ENCODE measurements at places on chromosomes 7 and 10.
A peak's percentile ranks its signal among the peaks of the same experiment; 100 is the strongest.

- no peak for DNase-seq
Measured at GRCh38 chr7:105462765-105463420, 59.2 kb downstream of the PUS7 start.

- DNase-seq, result peak; percentile 71
Measured at GRCh38 chr10:28089467-28089866, 90.6 kb upstream of the ODAD2 start.

DNA sequence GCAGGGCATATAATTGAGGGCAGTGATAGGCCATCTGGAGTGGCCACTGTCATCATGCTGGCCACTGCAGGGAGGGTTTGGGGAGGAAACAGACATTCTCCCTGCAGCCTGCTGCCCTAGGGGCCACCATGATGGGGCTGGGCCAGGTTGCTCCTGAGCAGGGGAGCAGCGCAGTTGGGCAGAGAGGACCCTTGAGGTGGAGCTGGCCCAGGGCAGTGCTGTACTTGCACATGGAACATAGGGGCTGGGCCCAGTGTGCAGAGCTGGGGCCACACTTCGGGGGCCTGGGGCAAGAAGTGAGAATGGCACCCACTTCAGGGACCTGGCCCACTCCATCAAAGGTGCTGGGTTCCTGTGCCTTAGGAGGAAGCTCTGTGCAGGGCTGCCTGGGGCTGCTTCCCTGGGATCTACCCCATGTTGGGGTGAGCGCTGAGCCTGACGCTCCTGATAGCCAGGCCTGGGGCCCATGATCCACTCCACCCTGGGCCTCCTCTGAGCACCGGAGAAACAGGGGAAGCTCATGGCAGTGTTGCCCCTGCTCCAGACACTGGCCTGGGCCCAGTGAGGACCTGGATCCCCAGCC, 21.3 kb upstream of the NUB1 start:
- no peak for DNase-seq

GRCh38 chr10:84608126-84608525, 279.7 kb downstream of the CCSER2 start:
- DNase-seq, result no peak

DNA sequence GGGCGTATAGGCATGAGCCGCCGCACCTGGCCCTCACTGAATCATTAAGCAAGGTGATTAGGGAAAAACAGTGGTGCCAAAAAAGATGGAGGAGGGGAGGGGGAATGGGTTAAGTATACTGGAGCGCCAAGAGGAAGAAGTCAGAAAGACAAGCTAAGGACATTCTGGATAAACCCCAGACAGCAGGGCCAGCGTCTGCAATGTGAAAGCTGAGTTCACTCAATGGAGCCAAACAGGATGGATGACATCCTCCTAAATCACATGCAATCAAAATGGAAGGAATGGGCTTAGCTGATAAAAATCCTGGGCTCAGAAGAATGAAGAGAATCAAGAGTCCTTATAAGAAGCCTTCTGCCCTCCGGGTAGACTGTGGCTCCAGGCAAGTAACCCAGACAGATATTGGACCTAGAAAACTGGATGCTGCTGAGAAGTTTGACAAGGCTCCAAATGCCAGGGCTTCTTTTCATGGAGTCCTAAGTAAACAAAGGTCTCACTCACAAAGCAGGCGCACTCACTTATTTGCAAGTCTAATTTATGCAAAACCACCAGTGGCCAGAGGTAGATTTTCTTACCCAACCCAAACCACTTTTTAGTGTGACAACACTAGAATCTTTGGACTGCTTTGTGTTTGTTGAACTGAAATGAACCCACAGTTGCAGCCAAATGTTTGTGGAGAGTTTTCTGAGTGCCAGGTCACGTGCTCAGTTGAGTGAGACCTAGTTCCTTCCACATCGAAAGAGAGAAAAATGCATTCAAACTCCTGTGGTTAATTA, 519.1 kb upstream of the AUTS2 start:
- DNase-seq, result no peak

DNA sequence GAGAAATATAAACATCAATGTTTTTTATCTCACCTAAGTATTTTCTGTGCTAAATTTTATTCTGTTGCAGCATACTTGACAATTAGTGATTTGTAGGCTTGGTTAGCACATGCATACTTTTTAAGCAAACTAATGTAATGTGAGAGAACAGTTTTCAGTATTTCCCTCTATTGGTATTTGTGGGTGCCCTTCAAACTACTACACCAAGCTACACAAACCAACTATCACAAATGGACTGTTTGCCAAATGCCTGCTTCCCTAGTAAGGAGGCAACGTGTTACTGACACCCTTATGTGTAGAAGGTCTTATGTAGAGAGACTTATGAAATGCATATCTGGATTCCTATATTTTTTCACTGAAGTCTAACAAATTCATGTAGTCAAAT, 98.4 kb upstream of the FZD1 start:
- DNase-seq, result no peak

DNA sequence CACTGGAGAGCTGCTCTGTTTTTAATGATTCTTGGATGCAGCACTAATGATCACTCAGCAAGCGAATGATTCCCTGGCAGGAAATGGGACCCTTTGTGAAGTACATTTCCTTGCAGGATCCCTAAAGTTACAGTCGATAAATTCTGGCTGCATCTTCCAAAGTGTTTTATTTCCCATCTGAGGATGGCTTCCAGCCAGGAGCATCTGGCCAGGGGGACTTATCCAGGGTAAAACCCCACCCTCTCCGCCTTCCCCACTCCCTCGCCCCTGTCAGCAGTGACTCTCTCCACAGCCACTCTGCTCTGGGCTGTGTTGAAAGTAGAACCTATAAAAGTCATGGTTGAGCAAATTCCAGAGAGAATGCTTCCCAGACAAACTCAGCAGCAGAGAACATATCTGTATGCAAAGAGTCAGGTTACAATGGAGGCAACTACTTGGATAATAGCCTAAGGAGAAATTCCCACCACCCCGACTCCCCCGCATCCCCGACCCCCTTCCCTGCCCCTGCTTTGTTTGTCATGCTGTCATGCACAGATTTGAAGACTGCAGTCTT, 111.0 kb upstream of the ANLN start:
- DNase-seq, result peak; percentile 75

GRCh38 chr10:129673292-129673691, 206.3 kb downstream of the MGMT start:
- no peak for DNase-seq

DNA sequence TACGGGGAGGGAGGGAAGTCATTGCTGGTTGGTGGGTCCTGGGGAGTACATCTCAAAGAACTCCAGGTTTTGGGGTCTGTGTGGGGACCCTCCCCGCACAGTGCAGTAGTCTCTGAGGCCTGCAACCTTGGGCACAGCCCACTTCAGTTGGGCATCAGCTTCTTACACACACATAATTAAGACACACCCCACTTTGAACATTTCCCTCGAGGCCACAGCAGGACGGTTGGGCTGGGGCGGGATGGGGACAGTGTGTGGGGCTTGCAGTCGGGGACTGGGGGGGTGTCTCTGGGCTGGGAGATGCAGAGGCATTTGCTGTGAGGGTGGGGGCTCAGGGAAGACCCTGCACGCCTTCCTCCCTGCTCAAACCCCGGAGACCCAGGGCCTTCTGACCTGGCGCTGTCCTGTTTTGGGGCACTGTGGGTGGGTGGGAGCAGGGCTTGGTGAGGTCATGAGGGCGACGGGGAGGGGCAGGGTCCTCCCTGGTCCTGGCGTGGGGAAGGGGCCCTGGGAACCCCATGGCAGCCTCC, 1.3 kb downstream of the LFNG start:
- DNase-seq, result peak; percentile 34

DNA sequence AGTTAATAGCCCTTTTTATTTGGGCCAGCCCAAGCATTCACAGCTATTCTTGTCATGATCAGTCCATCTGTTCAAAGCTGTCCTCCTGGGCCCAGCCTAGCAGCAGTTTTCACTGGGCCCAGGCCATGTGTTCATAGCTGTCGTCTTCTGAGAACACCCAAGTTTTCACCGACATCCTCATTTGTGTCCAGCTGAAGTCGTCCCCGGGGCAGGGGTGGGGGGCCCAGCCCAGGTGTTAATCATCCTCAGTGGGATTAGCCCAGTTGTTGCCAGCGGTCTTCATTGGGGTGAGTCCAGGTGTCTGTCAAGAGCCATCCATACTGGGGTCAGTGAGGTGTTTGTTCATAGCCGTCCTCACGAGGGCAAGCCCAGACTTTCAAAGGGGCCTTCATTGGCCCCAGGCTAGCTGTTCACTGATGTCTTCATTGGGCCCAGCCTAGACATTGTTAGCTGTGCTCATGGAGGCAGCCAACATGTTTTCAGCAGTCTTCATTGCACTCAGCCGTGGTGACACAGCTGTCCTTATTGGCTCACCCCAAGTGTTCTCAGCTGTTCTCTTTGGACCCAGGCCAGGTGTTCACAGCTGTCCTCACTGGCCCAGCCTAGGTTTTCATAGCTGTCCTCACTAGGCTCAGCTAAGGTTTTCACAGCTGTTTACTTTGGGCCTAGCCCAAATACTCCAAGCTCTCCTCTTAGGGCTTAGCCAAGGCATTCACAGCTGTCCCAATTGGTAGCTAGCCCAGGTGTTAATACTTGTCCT, 10.0 kb downstream of the FRG2B start:
- DNase-seq, result no peak

GRCh38 chr7:139748941-139749340, 28.9 kb downstream of the HIPK2 start:
- no peak for DNase-seq

GRCh38 chr10:10785627-10786026, 232.0 kb upstream of the CELF2 start:
- peak; percentile 82 for DNase-seq

DNA sequence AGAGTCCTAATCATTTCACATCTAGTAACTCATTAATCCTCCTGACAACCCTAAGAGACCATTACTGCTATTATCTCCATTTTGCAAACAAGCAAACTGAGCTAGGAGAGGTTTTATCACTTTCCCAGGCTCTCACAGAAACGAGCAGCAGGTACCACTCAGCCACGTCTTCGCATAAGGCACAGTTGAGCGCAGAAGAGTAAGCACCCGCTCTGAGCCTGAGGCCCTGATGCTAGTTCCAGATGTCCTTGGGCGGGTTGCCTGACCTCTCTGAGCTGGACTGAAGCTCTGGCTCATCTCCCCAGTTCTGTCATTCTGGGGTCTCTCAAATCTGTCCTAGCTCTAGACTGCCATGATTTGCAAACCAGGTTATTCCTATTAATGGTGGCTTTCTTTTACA, 72.6 kb upstream of the FRMD4A start:
- no peak for DNase-seq

- peak; percentile 43 for DNase-seq
Measured at GRCh38 chr10:61793760-61794703, 107.5 kb upstream of the ARID5B start.

DNA sequence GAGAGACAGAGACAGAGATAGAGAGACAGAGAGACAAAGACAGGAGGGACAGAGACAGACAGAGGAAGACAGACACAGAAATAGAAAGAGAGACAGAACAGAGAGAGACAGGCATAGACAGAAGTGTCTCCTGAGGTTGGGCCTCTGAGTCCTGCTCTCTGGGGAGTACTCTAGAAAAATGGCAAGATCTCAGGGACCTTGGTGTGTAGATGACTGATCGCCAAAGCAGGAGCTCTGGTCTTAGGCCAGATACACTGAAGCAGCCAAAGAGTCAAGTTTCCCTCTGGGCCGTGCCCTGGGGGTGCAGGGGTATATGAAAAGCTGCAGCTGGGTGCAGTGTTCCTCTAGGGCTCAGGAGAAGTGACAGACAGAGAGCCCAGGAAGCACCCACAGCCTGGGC, 176.6 kb upstream of the TNS3 start:
- DNase-seq, result peak; percentile 54

DNA sequence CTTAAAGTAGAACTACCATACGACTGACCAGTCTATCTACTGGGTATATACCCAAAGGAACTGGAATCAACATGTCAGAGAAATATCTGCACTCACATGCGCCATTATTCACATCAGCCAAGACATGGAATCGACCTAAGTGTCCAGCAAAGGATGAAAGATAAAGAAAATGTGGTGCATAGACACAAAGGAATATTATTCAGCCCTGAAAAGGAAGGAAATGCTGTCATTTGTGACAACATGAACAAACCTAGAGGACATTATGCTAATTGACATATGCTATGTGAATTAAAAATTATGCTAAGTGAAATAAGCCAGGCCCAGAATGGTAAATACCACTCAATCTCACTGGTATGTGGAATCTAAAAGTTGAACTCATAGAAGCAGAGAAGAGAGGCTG, 123.7 kb downstream of the KLF6 start:
- DNase-seq, result no peak

- no peak for DNase-seq
Measured at GRCh38 chr10:88670497-88670896, 6.3 kb downstream of the LIPF start.

- DNase-seq, result no peak
Measured at GRCh38 chr7:14368285-14368684, 378.8 kb upstream of the ETV1 start.

DNA sequence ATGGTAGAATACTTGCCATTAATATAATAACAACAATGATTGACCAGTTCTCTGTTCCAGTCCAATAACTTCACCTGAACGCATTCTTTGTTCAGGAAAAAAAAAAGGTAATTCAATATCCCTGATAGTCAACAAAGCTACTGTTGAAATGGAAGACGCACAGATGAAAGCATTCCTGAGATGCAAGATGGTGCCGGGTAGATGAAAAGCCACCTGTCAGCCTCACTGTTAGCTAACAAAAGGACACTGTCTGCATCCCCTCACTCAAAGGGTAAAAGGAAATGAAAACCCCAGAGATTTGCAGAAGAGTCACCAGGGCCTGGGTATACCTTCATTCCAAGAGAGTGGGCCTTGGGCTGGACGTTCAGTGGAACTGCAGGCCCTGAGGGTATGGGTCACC, 357.4 kb downstream of the PLXNA4 start:
- DNase-seq, result no peak

DNA sequence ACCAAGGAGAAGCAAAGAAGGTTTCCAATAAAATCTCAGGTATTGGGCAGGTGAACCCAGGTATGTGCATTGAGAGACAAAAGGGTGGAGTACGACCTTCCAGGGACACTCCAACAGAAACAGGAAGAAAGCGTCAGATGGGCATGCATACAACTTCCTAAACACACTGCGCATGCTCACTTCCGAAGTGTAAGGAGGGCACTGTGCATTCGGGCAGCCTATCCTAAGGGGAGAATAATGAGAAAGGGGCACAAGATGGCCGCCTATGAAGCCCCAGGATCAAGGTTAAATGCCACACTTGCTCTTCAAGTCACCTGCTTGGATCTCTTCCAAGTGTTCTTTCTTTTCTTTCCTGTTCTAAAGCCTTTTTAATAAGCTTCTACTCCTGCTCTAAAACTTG, 39.4 kb upstream of the PRSS1 start:
- DNase-seq, result no peak

GRCh38 chr10:70167246-70167645, 3.1 kb downstream of the SAR1A start:
- DNase-seq, result no peak

DNA sequence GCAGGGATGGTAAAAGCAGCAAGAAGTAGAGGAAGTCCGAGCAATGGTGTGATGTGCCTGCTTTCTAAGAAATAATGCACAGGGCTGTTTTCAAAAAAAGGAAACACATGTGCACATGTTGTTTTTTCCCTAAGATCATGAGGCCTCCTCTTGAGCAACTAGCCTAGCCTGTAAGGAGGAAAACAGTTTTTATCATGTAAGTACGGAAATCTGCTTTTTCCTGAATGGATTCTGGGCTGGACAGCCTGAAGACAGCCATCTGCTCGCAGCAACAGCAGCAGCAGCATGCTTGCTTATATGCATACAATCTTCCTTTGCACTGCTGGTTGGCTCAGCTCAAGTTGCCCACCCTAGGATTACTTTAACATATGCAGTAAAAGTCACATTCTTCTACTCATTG, 87.1 kb downstream of the HIBADH start:
- peak; percentile 49 for DNase-seq
